HEK293T (cell line): ENCODE measurements at places on chromosomes 16 and 17.

- DNase-seq = no peak
These were observed 9.8 kb upstream of the C17orf113 start for GRCh38 chr17:42060231-42060630.

- no peak for DNase-seq
These were observed 403.4 kb downstream of the GRIN2A start for GRCh38 chr16:9778849-9779248.

- DNase-seq = no peak
These were observed 460 bp downstream of the ELOB start for GRCh38 chr16:2776500-2777139.

DNA sequence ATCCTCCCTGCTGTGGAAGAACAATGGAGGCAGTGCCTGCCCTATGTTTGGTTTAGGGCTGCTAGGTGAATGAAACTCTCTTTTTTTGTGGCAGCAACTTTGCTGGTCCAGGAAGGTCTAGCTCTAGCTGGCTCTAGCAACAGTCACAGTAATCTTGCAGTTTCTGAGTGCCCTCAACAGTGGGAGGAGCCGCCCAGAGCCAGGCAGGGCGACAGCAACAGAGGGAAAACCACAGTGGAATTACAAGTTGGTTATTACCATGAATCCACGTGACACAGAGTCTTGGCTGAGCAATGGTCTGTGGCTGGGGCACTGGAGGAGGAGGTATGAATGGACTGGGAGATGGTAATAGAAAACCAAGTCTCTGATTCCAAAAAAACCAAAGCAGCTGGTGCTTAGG is 10.3 kb downstream of the HSPB9 start:
- DNase-seq = no peak

GRCh38 chr17:81127526-81128177 is 37.7 kb upstream of the PVALEF start:
- DNase-seq = no peak

DNA sequence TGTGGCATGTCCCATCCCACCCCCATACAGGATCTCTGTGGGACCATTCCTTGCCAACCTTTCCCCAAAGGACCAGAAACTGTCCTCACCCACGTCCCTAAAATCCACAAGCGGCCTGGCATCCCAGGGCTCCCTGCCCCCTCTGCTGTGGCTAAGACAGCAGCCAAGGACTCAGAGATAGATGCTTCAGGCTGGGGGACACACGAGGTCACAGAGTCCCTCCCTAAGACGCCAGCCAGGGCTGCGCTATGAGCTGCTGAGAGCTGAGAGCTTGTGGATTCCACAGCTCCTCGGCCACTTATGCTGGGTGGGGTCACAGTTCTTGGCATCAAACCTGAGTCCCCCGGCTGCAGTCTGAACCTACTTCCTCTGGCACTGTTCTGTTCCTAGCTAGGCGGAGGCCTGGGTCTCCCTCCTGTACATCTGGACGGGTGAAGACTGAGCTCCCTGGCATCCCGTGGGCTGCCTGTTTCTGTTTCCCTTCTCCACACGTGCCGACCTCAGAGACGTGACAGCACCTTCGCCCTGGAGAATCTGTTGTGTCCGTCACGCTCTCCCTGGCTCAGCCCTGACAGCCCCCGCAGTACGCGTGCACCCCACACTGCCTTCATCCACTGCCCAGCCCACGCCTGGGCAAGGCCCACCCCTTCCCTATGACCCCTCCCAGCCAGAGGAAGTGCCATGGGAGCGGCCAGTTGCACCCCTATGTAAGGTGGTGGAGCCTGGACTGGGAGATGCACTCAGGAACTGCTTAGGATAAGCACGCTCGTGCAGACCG is 61.2 kb downstream of the ENGASE start:
- no peak for DNase-seq

- peak; percentile 86 for DNase-seq
These were observed 949 bp downstream of the UBTF start for GRCh38 chr17:44218344-44219107.
